Stimulated activated CD4-positive, alpha-beta T cell treated with anti-CD3 and anti-CD28 coated beads, TNF-alpha, amount 100 ng/mL, for 48 hours (primary cell): ENCODE measurements at places on chromosomes 4 and X.

DNA sequence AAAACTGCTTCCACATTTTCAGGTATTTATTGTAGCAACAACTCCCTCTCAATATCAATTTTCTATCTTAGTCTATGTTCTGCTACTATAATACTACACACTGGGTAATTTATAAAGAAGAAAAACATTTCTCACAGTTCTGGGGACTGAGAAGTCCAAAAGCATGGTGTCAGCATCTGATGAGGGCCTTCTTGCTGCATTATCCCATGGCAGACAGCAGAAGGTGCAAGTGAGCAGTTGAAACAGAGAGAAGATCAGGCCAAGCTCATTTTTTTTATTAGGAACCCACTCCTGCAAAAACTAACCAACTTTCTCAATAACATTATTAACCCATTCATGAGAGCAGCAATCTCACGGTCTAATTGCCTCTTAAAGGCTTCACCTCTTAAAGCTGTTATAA, 376.0 kb downstream of the RAB28 start:
- no peak for DNase-seq

DNA sequence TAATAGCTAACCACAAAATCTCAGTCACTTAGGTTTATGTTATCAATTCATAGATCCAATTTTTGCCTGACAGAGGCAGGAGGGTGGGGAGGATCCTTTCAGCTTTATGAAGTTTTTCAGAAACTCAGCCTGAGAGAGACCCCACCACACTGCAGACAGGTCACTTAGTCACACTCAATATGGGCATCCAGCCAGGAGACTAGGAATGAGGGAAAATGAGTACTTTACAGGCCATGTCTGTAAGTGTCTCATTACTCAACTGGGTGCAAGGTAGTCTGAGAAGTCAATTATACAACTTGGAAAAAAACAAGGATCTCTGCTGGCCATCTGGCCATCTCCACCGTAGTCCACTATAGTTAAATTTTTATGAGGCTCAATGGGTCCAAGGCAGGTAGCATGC, 365.9 kb downstream of the INPP4B start:
- DNase-seq = no peak

DNA sequence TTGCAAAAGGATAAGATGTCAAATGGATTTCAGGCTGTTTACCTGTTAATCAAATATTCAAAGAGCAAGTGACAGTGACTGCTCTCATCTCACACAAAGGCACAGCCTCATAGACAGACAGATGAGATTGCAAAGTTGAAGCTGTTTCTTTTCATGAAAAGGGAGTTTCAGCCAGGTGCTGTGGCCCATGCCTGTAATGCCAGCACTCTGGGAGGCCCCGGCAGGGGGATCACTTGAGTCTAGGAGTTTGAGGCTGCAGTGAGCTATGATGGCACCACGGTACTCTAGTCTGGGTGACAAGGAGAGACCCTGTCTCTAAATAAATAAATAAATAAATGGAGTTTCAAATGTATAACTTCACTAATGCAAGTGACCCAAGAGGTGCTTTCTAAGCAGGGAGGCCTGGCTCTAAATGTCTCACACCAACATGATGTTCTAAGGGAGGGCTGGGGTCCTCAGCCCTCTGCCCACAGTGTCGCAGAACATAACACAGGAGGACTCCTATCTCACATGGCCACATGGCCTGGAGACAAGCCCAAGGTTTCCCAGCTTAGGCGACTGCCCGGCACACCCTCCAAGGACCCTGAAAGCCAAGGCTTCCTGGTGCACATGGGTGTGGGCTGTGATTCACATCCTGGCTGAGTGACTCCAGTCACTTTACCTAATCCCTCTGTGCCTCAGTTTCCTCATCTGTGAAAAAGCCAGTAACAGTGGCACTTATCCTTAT, 26.8 kb downstream of the PPP2R2C start:
- DNase-seq = no peak

DNA sequence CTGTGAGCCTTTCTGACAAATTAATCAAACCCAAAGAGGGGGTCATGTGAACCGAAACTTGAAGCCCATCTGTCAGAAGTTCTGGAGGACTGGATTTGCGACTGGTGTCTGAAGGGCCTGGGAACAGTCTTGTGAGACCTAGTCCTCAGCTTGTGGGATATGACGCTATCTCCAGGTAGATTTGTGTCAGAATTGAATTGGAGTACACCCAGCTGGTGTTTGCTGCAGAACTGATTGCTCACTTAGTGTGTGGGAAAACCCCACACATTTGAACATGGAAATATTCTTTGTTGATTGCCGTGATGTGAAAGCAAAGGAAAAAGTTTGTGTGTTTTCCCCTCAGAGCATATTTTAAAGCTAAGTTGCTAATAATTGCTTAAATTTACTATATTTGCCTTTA, 30.3 kb upstream of the TMSB15B start:
- DNase-seq = no peak

DNA sequence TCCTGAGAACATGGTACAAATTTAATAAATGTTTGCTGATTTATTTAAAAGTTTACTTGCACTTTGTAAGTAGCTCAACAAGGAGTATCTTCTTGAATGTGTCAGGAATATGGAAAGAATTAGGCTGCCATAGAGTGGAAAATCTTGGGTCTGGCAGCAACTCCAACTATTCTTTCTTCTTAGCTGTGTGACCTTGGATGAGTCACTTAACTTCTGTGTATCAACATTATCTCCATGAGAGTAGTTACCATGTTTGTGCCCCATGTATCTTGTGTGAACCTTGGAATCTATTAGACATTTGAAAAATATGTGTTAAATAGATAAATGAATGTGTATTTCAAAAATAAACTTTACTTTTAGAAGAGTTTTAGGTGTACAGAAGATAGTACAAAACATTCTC, 348.8 kb downstream of the GBA3 start:
- no peak for DNase-seq

- no peak for DNase-seq
These were observed 69.5 kb downstream of the SHROOM2 start for GRCh38 chrX:9855561-9856283.

DNA sequence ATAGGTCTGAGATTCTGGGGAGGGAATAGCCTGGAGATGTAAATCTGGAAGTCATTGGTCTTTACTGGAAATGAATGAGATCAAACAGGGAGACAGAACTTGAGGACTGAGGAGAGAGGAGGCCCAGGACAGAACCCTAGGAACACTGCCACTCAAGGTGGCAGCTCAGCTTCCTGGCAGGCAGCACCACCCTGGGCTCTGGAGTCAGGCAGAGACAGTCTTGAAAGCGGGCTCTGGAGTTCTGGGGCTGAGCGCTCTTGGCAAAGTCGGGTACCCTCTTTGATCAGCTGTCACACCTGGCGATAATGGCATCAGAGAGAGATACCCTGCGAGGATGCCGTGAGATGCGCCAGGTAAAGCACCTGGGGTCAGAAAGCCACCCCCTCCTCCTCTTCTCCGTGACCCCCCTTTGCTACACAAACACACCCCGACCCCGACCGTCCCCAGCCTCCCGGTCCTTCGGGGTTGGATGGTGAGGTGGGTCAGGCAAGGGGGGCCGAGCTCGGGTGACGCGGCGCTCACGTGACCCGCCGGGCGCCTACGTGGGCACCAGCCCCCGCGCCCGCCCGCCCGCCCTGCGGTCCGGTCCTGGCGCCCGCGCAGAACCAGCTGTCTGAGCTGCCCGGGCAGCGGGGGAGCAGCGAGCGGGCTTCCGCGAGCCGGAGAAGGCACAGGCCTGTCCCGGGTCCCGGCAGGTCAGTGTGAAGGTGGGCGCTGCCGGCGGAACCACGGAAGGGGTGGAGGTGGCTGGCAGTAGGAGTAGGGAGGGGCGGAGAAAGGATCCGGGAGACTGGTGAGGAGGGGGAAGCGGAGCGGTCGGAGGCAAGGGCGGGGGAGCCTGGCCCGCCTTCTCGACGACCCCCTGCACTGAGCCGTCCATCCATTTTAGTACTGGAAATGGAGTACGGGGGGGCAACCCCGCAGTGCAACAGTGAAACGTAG, at the start of gene TCEAL3:
TCEAL3 (plus strand) TSS at position 600 of the 942 bp plus-strand sequence. CDS start 1,102 bp downstream, outside the sequence.
- DNase-seq = no peak

- DNase-seq = no peak
These were observed 20.3 kb upstream of the FAM9C start for GRCh38 chrX:13064599-13065143.

GRCh38 chrX:77966361-77966760, 3.1 kb downstream of the PGAM4 start:
- DNase-seq = no peak

- no peak for DNase-seq
These were observed 1.8 kb downstream of the TLR1 start for GRCh38 chr4:38802561-38803355.

GRCh38 chr4:150855981-150856510, 159.0 kb downstream of the LRBA start:
- no peak for DNase-seq

DNA sequence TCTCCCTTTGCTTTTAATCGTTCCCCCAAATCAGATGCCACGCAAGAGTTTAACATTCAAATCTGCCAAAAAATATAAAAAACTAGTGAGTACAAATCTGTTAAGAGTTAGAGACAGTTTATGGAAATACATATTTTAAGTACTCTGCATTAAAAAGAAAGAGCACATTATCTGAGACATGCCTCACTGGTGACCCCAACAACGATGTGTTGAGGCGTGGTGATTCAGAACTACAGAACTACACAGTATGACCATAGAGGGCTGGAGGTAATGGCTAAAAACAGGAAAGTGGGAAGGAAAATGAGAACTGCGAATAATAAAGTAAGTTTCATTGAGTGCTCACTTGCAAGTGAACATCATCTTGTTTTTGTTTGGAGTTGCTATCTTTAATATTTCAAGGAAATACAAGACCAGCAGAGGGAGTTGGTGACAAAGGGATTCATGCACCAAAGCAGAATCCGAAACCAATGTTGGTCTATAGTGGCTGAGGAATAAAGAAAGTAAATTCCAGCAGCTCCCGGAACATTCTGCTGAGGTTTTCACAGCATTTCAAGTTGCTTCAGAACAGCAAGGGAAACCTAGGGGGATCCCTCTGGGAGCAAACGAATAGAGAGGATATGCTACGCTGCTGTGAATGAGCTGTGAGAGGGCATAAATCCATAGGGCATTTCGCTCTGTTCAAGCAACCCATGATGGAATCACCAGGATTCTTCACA, 92.2 kb downstream of the DCHS2 start:
- no peak for DNase-seq

- no peak for DNase-seq
These were observed 626 bp downstream of the JADE3 start for GRCh38 chrX:46912603-46913491.

DNA sequence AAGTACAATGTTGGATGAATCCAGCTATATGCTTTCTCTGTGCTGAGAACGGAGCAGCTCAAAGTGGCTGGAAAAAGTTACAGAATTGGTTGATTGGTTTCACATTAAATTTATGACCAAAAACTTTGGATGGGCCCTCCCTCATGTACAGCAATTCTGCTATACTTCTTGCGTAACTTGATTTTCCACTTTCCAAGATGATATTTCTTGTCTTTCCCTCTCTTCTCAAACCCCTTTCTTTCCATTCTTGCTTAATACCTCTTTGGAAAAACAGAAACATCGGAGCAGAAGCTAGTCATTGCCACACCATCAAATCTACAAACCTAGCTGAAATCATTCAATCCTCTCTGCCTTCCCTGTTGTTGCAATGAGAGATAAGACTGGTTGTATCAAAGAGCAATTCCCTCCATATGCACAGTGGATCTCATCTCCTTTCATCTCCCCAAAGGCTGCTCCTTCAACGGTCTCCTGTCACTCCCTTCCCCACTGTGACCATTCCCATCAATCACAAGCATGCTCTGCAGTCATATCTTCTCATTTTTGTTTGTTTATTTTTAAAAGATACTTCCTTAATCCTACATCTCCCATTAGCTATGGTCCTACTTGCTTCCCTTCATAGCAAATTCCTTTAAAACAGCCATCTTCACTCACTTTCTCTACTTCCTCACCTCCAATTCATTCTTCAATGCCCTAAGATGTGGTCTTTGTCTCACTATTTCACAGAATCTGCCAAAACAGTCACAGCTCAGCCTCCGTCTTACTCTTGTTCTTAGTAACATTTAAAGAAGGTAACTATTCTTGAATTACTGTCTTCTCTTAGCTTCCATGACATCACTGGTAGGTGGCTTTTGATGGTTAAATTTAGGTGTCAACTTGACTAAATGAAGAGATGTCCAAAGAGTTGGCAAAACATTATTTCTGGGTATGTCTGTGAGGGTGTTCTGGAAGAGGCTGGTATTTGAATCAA, 145.5 kb downstream of the FAM13A start:
- DNase-seq = no peak

DNA sequence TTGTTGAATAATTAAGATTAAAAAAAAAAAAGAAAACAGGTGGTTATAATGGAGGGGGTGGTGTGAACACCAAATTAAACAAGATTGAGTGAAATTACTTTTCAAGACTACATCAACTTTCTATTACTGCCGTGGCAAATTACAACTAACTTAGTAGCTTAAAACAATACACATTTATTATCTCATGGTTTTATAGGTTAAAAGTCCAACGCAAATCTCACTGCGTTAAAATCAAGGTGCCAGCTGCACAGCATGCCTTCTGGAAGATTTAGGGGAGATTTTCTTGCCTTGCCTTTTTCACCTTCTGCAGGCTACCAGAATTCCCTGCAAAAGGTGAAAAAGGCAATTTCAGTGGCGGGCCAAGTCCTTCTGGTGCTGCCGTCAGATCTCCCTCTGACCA, 58.5 kb downstream of the ATXN3L start:
- no peak for DNase-seq

DNA sequence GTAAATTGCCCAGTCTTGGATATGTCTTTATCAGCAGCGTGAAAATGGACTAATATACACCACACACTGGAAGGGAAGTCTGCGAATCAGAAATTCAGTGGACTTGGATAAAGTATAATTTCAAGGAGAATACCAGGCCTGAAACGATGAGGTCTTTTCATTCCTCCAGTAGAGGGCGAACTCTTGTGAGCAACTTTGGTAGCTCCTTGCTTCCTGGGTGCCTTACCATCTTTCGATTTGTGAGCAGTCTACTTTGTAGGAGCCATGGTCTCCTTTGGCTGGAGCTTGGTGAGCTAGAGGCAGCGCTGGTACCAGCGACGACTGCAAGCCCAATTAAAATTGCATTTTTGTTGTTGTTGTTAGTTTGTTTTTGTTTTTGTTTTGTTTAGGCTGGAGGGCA, 791.9 kb downstream of the FAT4 start:
- no peak for DNase-seq

DNA sequence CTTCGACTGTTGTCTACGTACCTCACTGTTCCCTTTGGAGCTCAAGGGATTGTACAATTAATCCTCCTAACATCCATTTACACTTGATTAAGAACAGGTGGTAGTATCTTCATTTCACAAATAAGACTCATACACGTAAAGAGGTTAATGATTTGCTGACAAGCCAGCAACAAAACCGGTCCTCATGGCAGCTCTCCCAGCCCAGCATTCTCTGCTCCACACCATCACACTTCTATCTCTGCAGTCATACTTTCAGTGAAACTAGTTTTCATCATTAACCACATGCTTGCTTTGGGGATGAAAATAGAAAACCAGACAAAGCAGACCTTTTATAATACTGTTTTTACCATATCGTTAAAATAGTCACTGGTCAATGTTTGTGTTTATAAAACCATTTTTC, 28.7 kb upstream of the CASK start:
- no peak for DNase-seq
